ENCODE measurements at places on chromosomes 6 and 20.

DNA sequence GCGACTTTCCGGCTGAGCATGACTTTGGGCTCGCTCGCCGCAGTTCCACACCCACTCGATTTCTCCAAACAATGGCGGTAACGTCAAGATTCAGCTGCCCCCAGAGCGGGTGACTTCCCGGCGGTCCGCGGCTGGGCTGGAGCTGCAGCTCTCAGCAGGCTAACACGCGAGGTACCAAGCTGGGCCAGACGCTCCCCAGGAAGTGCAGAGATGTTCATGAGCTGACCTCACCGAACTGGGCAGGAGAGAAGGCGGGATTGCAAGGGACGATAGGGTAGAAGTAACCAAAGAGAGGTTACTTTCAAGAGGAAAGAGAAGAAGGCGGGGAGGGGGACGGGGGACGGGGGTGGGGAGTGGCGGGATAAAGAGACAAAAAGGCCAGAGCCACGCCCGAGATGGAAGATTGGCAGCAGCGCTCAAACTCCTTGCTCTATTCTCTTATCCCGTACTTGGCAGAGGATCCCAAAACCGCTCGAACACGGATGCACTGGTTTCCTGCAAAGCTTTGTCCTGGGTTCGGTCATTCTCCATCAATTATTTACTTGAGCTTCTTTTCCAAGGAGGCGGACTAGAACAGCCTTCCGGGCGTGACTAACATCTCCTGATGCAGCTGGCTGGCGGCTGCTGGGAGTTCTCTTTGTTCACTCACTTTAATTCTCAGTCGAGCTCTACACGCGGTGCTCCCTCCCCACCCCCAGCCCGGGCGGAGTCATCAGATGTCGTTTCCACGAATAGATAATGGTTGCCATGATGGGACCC is at the start of gene MTCL3:
Gene MTCL3, minus strand, starts transcription at position 626 of the 759 bp plus-strand sequence.
- DNase-seq, result peak; percentile 47

DNA sequence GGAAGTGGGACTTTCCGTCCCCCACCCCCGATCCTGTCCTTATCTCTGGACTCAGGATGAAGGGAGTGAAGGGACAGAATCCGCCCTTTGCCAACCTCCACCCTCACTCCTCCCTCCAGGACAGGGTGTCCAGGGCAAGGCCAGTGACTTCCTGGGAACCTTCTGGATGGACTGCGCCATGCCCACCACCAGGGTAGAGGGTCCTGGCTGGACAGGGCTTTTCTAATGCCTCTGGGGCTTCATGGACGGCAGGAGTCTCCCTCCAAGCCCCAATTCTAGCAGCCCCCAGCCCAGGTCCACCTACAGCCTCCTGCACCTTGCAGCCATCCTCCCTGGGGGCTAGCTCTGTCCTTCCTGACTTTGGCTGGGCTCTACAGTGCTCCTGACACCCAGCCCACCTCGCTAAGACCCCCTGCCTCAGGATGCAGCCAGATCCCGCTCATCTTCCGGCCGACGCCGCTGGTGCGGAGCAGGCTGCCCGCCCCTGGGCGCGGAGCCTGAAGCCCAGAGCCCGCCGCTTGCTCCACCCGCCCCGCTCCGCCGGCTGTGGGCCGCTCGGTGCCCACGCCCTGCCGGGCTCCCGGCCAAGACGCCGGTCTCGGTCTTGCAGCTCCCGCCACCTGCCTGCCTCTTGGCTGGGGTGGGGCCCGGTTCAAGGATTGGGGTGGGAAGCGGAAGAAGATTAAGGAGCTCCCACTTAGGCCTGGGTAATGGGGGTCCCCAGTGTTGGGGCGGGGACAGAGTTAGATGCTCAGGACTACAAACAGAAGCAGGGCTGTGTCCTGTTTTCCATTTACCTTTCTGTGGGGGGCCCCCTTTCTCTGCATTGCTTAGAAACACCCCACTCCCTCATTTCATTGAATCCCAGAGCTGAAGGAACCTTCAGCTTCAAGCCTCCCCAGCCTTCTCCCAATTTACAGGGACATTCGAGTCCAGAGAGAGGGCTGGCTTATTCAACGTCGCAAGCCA is 72.8 kb downstream of the MDGA1 start:
- no peak for DNase-seq

GRCh38 chr6:42754759-42755158 is 8.9 kb upstream of the TBCC start:
- no peak for DNase-seq

DNA sequence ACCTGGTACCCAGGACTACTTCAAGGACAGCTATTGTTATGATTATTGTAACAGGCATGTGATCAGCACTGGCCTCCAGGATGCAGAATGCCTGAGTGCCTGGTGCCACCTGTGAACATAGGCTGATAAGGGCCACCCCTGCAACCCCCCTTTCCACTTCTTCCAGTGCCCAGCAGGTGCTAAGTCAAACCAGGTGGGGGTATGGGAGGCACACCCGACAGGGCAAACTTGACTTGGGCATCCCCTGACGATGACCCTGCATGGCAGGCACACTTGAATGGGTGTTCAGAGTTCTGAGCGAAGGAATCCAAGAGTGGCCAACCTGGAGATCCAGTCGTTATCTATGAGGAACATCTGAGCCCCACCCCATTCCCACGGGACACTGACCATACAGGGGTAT is 3.4 kb downstream of the ADA start:
- DNase-seq, result no peak

GRCh38 chr6:131292145-131292938 is 157.1 kb downstream of the AKAP7 start:
- no peak for DNase-seq

DNA sequence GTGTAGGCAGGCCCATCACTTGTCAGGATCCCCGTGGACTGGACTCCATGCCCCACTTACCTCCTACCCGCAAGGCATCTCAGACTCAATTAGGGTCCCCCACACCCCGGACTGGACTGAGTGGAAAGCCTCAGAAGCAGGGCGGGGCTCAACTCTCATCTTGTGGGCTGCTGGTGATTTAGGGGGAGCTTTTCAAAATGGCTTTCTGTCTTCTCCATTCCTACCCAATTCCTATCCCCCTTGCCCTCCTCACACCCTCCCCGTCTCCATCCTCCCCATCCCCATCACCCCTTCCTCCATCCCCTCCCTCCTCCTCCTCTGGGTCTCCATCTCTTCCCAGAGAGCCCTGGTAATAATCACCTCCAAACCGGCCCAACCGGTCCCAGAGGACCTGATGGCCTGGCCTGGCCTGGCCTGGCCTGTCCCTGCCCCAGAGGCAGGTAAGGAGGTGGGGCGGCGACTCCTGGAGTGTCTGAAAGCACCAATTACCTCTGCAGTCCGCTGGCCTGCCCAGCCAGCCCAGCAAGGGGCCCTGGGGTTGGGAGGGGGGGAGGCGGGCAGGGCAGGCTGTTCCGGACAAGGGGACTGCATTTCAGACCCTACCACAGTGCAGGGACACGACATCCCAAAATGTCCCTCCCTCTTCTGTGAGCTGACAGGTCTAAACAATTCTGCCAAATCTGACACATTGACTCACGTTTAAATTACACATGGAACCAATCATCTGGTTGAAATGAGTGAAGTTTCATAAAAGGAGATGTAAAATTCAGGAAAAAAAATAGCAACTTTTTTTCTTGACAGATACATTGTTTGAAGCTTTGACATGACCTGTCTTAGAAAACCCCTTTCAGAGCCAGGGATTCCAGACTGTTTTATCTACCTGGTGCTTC is 24.8 kb downstream of the MAFB start:
- no peak for DNase-seq

- DNase-seq, result no peak
These were observed 17.9 kb upstream of the TRIM26 start for GRCh38 chr6:30231067-30231466.

- DNase-seq, result no peak
These were observed 10.4 kb downstream of the ADTRP start for GRCh38 chr6:11767978-11768756.

GRCh38 chr20:59515013-59515905 is 89.1 kb upstream of the PHACTR3 start:
- DNase-seq, result peak; percentile 66

GRCh38 chr6:6946206-6947155 is 161.3 kb upstream of the RREB1 start:
- no peak for DNase-seq

GRCh38 chr20:4026093-4026601 is 10.8 kb upstream of the RNF24 start:
- DNase-seq, result no peak

GRCh38 chr20:57810511-57811373 is 100.9 kb upstream of the PMEPA1 start:
- DNase-seq, result no peak

DNA sequence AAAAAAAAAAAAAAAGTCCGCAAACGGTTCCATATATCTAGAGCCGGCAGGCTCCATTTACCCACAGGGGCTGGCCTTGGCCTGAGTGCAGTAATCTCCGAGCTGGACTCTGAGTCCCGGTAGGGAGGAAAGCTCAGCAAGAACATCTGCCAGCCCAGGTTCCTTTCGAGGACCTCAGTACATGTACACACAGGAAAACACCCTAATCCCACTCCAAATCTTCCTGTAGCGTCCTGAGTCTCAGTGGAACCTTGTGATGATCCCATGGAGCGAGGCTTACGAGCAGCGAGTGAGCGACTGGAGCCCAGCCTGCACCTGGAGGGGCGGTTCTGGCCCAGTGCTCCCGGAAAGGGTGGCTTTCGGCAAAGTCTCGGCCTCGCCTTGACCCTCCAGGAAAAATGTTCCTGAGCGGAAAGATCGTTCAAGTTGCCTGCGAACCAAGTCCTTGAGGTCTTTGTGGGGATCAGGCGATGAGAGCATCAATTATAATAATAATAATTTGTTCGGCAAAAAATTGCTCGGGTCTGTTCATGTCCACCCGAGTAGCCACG is 32.1 kb downstream of the PRSS16 start:
- DNase-seq, result no peak

GRCh38 chr6:102381203-102381602 is 987.7 kb downstream of the GRIK2 start:
- no peak for DNase-seq

- DNase-seq, result no peak
These were observed 195.2 kb upstream of the SLC24A3 start for GRCh38 chr20:19017104-19017690.

GRCh38 chr6:6870921-6871320 is 236.8 kb upstream of the RREB1 start:
- no peak for DNase-seq

DNA sequence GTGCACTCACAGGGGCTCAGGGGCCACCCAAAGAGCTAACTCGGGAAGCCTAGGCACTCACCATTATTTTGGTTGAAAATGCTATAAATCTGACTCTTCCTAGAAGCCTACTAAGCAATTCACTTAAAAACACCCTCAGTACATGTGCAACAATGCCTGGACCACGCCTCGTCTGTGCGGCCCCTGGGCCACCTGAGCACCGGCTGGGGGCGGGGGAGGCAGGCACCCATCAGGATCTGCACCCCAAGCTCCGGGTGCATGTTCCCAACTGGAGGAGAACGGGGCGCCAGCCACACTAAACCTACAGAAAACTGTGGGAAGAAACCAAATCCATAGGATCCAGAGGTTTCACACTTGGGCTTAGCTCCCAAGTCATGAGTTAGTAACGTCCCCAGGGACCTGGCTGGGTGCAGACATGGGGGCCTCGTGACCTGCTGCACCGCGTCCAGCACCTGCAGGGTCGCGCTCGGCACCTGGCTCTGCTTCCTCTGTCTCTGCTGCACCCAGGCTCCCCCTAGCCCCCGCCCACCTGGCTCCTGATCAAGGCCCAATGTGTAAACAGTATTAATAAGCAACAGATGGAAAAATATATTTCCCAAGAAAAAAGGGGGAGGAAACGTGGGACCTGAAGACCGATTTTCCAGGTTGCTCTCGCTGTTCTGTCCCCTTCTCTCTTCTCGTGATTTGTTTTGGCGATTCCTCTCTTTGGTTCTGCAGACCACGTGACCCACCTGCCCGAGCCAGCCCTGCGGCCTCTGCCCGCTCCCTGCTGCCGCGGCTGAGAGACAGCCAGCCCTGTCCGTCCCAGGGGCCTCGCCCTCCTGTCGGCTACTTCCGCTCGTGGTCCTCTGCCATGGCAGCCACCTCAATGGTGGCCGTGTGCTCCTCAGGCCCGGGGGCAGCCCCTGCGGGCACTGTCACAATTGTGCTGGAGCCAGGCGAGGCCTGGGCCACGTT is 15.5 kb upstream of the HELZ2 start:
- DNase-seq, result no peak

DNA sequence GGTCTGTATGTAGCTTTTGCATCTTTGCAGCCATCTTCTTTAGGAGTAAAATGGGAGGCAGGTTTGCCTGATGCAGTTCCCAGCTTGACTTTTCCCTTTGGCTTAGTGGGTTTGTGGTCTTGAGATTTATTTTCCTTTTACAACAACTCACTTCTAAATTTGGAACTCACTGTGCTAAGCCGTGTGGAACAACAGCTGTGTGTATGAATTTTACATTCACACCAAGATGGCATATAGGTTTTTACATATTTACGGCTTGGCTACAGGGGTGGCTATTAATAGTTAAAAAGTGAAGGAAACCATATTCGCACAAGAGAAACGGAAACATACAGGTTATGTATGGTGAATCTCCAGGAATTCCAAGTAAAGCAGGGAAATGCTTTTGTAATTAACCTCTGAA is 2.5 kb downstream of the TTLL2 start:
- DNase-seq, result no peak

DNA sequence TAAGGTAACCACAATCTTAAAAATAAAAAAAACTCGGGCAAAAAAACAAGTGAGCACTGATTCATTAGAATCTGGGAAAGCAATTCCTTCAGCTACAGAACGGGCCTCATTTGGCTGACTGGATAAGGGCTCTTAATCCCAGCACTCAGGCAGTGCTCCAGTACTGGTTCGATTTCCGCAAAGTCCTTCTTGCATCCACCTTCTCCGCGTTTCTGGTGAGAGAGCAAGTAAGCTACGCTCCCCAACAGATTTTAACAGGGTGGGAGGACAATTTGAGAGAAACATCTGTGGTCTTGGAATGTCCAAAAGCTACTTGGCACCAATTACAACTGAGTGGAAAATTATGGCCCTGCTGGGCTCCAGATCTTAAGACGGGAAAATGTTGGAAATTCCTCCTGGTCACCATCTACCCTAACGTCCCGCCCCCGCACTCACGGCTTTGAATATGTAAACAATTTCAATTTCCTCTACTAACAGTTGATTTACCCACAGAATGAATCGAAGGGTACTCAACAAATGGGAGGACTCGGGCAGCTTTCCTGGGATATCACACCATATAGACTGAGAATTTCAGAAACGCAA is 18.1 kb upstream of the ZSCAN9 start:
- no peak for DNase-seq
